Caco-2 (cell line): ENCODE measurements at places on chromosomes 6 and 20.

DNA sequence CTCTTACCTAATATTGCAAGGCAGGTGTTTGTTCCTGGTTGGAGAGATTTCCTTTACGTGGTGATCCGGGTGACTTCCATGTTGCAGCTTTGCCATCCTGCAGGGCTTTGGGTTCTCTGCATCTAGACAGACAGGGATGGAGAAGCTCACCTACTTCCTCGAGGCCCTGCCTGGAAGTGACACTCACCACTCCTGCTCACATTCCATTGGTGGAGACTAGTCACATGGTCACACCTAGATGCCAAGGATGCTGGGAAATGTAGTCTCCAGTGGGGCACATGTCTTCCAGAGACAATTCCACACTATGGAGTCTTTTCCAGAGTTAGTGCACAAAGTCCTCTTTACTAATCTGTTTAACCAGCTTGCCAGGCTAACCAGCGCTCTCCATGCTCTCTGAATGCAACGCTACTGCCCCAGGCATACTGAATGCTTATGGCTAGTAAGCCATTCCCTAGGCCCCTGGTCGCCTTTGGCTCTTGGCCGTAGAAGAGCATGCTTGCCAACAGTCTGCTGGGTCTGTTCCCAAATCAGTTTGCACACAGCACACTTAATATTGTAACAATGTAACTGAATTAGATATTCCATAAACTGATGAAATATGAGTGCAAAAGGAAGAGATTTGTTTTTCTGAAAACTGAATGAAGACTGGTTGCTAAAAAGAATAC, 6.7 kb upstream of the KCNK15 start:
- peak; percentile 96 for DNase-seq

DNA sequence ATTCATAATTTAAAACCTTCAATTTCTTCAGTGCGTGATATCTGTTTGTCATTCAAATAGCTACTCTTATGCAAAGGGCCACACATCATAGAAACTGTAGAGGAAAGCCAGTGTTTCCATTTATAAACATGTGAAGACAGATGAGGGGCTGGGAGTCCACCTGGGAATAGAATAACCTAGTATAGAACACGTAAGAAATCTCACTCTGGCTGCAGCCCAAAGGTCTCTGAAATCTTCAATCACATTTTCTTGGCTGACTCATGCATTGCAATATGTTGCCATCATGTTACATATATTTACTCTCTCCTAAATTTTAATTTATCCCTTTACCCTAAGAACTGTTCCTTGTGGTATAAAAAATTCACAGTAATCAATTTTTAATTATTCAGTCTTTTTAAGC, 123.2 kb downstream of the ELOVL4 start:
- no peak for DNase-seq

DNA sequence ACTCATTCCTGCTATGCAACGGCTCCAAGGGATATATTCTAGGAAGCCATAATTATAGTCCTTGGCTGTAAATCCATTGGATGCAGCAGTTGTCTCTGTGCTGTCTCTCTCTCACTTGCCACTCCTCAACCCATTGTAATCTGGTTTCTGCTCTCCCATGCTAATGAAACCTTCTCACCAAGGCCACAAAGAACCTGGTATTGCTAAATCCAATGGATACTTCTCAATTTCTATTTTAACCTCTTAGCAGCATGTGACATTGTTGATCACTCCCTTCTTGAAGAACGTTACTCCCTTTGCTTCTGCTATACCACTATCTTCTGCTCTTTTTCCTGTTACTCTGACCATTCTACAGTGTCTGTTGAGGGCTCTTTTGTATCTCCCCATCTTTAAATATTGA, 39.8 kb upstream of the GCLC start:
- DNase-seq: no peak

GRCh38 chr6:129239825-129240491, 357.0 kb downstream of the LAMA2 start:
- no peak for DNase-seq

GRCh38 chr6:17519120-17519519, 81.0 kb upstream of the FAM8A1 start:
- DNase-seq: no peak

DNA sequence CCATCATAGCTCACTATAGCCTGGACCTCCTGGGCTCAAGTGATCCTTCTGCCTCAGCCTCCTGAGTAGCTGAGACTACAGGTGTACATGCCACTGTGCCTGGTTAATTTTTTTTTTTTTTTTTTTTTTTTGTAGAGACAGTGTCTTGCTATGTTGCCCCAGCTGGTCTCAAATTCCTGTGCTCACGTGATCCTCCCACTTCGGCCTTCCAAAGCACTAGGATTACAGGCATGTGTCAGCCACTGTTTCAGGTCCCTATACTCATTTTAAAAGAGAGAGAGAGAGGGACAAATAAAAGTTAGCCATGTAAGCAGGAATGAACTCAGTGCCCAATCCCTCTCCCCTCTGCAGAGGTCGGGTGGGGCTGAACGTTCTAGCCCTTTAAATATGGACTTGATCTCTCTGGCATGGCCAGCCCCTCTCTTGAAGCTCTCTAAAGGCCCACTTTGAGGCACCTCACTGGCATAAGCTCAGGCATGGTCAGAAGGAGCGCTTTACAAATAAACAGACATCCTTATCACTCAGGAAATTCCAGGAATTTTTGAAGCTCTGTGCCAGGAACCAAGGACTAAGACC, 9.0 kb upstream of the SERPINB1 start:
- no peak for DNase-seq

DNA sequence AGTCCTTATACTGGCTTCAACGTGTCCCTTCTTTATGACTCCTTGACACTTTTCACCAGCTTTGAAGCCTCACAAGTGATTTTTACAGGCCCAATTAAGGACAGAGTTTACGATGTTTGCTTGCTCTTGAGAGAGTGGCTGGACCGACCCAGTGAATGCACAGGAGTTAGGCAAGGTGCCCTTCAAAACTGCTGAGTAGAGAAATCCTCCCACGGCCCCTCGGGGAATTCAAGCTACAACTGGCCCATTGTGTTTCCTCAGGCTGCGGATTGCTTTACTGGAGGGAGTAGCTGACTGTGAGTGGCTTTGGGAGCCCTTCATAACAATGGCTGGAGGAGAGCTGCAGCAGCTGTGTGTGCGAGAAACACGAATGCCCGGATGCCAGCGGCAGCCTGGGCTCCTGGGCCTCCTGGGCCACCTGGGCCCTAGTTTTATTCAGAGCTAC, 50.0 kb downstream of the SGK1 start:
- DNase-seq: peak; percentile 79

DNA sequence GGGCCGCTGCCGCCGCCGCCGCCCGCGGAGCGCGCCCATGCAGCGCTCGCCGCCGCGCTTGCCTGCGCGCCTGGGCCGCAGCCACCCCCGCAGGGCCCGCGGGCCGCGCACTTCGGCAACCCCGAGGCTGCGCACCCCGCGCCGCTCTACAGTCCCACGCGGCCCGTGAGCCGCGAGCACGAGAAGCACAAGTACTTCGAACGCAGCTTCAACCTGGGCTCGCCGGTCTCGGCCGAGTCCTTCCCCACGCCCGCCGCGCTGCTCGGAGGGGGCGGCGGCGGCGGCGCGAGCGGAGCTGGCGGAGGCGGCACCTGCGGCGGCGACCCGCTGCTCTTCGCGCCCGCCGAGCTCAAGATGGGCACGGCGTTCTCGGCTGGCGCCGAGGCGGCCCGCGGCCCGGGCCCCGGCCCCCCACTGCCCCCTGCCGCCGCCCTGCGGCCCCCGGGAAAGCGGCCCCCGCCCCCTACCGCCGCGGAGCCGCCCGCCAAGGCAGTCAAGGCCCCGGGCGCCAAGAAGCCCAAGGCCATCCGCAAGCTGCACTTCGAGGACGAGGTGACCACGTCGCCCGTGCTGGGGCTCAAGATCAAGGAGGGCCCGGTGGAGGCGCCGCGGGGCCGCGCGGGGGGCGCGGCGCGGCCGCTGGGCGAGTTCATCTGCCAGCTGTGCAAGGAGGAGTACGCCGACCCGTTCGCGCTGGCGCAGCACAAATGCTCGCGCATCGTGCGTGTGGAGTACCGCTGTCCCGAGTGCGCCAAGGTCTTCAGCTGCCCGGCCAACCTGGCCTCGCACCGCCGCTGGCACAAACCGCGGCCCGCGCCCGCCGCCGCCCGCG, 730 bp downstream of the INSM1 start:
- peak; percentile 28 for DNase-seq

GRCh38 chr20:47380481-47380880, 24.0 kb upstream of the ZMYND8 start:
- DNase-seq: no peak

- no peak for DNase-seq
Observed at GRCh38 chr6:44487586-44487985, 100.1 kb downstream of the CDC5L start.

DNA sequence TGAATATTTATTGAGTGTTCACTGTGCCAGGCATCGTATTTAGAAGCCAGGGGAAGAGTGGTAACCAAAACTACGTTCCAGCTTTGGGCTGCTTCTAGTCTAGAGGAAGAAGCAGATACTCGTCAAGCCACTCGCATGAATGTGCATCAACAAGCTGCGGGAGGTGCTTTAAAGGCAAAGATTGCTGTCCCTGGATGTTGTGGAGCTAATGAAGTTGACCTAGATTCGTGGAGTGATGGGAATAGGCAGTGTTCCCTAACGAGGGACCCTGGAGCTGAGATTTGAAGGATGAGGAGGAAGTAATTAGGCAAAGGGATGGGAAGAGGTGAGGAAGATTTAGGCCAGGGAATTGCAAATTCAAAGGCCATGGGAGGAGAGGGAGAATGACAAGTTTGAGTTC, 118.9 kb downstream of the TMEM170B start:
- DNase-seq: no peak

- DNase-seq: no peak
Observed at GRCh38 chr20:23008667-23009066, 26.4 kb upstream of the SSTR4 start.
